ENCODE measurements at places on chromosomes 5 and 9.

GRCh38 chr5:125200866-125201373, 454.5 kb upstream of the ZNF608 start:
- DNase-seq, result no peak

DNA sequence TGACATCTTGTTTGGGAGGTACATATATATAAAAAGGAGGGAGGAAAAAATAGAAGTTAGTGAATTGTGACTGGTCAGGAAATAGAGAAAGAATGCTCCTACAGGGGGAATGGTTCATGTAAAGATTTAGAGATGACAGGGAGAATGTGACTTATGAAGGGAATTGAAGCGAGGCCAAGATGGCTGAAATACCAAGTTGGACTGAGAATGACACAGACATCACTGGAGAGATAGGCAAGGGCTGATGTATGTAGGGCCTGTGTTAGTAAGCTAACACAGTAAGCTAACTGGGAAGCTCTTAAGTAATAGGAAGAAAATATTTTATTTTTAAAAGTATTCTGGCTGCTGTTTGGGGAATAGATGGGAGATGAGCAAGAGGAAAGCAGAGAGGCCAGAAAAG, 286.3 kb downstream of the NNT start:
- DNase-seq, result no peak

- DNase-seq, result no peak
Measured at GRCh38 chr9:90433398-90433941, 209.2 kb downstream of the DIRAS2 start.

- DNase-seq, result no peak
Measured at GRCh38 chr9:107694390-107694789, 204.8 kb upstream of the KLF4 start.

DNA sequence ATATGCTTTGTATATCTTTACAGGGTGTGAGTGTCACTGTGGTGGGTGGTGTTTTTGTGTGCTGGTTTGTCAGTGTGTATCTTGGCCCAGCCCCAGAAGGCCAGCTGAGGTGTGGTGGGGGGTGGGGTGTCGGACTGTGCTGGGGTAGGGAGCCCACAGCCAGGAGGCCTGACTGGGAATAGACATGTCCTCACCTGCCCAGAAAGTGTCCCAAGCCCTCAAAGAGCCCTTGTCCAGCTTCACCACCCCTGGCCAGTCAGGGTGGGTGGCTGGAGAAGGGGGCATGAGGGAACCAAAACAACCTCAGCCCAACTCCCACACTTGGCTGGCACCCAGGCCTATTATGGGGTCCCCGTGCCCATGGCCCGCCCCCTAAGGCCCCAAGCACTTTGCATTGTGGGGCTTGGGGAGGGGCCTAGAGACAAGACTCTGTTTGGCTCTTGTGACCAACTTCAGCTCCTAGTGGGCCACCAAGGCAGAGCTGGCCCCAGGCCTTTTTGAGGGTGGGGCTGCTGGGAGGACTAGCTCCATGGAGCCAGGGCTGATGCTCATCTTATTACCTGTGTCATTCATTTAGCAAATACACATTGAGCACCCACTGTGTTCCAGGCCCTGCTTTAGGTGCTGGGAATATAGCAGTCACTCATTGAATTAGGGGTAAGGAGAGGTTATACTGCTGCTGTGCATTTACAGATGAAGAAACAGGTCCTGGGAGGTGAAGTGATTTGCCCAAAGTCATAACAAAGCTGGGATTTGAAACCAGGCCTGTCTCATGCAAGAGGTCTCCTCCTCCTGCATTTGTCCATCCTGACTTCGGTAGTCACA, 56.2 kb upstream of the PSD2 start:
- DNase-seq, result no peak

- no peak for DNase-seq
Measured at GRCh38 chr5:746258-746761, 38.2 kb downstream of the ZDHHC11B start.

DNA sequence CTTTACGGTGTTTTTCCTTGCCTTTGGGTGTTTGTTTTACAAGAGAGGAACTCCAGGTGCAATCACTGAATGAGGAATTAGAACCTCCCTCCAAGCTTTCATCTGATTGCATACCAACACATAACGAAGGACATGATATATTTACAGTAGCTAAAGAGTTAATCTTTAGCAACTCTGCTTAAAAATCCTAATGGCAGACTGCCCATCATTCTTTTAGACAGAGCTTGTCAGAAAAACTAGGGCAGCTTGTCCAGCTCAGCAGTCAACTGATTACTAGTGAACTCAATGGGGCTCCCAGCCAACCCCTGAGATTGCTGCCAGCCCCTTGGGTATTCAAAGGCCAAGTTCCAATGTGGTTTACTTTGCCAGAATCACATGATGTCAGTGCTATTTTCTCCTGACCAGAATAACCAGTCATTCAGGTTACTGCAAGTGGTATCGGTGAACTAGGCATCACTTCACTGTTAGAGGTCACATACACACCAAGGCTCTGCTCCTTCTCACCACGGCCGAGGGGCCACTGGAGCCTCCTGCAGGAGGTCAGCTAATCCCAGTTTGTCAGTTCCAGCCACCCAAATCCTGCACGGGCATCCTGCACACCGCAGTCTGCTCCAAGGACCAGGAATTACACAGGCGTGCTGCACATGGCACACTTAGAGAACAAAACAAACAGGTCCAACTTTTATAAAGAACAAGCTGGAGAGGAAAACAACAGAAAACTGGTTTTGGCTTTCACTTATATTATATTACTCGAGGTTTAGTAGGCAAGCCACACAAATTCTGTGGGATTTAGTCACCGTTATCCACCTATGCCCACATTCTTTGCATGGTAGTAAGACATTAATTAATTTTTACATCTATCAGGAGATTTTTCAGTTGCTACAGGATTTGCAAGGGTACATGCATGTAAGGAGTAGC, 62.5 kb downstream of the NFIB start:
- DNase-seq, result peak; percentile 92

DNA sequence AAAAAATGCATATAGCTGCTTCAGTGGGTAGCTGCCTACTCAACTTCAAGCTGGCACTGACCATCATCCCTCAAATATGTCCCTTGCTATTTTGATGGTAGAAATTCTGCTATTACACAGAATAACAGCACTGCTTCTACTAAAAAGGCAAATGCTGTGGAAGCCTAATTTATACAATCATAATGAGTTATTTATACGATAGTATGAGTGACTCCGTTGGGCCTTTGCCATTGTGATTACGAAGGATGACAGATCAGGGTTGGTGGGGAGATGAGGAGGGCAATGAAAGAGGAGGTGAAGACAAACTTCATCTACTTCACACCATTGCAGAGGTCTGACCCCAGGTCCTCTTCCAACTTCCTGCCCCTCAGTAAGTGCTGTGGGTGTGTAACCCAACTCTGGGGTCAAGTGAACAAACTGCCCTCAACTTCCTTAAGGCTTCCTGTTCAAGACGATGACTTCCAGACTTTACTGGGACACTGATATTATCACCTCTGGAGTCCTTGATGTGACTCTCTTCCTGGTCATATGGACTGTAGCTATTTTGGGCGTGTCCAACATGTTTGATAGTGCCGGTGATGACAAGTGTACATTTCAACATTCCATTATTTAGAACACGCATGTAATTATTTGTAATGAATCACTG, 74.1 kb upstream of the RPS23 start:
- no peak for DNase-seq

- no peak for DNase-seq
Measured at GRCh38 chr5:9582406-9582805, 36.5 kb upstream of the SEMA5A start.

DNA sequence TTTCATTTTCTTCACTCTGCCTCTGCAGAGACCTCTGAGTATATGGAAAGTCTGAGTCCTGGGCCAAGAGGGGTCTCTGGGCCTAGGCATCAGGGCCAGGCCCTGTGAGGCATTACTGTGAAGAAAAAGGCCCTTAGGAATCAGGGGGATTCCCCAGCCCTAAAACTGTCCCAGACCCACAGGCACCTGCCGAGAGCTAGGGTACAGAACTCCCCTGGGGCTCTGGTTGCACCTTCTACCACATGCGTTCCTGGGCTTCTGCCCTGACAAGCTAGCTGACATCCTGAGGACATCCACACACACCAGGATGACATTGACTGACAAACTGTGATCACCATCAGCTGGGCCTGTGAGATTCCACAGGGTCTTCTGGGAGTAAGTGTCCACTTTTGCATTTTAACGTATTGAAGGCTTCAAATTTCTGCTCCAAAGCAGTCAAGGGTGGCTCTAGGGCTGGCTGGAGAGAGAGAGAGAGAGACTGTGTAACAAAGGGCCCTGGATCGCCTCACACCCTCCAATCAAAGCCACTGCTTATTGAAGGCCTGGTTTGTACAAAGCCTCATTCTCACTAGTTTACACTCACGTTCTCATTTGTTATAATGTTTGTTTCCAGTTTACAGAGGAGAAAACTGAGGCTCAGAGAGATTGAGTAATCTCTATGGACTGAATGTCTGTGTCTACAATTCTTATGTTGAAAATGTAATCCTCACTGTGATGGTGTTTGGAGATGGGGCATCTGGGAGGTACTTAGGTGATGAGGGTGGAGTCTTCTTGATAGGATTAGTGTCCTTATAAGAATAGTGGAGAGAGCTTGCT, 45.1 kb downstream of the TGFBI start:
- DNase-seq, result no peak

GRCh38 chr9:128091571-128091970, 23.5 kb downstream of the SLC25A25 start:
- DNase-seq, result no peak

- DNase-seq, result no peak
Measured at GRCh38 chr9:121505903-121506735, 6.5 kb upstream of the GGTA1 start.

DNA sequence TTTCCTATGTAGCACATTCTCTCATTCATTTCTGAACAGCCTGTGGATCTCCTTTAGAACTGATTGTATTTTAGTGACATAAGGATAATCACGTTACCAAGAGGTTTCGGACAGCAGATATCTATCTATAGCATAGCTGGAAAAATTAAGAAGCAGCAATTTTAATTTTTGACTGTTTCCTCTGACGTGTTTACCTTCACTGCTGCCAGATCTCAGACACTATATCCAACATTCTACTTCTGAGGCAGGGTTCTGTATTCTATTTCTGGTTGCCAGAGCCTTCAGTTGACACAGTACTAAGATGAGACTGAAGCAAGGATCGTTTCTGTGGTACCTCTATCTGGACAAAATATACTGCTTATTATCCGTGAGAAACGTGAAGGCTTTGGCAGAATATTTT, at the start of gene EFCAB9:
Gene EFCAB9, plus strand, starts transcription at position 301 of the 400 bp plus-strand sequence. Its CDS starts 1 bp downstream, at position 302.
- no peak for DNase-seq

DNA sequence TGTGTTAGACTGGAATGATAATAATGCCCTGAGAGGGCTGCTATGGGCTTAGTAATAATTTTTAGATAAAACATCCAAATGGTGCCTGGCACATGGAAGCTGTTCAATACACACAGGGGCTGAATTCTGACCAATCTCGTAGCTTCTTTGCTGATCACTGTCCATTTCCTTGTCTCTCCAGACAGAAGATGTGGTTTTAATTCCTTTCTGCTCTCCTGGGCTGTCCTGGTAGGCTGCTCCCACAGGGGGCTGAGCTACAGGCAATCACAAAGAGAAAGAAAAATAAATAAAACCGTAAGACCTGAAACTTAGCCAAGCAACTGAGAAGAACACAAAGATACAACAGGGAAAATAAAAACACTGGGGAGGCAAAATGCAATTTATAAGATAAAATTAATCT, 136.5 kb downstream of the CDK5RAP2 start:
- DNase-seq, result no peak

GRCh38 chr9:106921341-106921899, 58.5 kb downstream of the ZNF462 start:
- peak; percentile 78 for DNase-seq

DNA sequence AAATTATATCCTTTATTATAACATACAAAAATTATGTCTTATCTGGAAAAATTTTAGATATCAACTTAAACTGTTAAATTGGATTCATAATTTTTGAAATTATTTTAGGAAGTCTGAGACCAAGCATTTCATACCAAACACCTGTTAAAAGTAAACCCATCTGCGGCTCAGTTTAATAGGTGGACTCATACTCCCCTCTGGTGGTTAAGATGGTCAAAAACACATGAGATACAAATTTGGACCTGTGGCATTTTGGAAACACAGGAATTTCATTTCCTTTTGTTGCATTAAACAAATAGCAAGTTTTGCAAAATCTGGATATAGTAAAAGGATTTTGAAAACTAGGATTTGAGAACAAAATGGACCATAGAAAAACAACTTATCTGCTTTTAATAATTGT, 53.7 kb downstream of the RGMB start:
- no peak for DNase-seq

DNA sequence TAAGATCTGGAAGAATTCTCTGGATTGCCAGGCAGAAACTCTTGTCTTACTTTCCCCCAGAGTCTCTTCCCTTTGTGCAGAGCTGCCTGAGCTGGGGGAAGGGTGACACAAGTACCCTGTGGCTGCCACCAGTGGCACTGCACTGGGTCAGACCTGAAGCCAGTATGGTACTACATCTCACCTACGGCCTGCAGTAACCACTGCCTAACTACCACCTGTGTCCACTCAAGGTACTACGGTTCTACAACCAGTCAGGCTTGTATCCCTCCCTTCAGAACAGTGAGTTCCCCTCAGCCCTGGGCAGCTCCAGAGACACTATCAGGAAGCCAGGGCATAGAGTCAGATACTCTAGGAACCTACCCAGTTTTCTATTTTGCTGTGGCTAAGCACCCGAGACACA, 212.0 kb upstream of the POU5F2 start:
- no peak for DNase-seq

DNA sequence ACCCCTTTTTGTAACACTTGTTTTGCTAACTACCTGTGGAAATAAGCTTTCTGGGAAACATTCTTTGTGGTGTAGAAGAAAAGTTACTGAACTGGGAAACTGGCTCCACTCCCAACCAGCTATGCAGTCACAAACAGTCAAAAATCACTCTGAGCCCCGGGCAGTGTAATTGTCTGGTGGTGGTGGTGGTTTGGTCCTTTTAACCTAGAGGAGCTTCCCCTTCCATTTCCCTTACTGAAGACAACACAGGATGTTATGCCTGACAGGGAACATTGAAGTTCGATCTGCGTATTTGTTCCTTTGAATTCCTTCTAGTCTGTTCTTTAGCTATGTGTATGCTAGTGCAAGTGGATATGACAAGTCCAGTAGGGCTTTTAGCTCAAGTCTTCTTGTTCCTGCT, 56.8 kb upstream of the TBCA start:
- no peak for DNase-seq

DNA sequence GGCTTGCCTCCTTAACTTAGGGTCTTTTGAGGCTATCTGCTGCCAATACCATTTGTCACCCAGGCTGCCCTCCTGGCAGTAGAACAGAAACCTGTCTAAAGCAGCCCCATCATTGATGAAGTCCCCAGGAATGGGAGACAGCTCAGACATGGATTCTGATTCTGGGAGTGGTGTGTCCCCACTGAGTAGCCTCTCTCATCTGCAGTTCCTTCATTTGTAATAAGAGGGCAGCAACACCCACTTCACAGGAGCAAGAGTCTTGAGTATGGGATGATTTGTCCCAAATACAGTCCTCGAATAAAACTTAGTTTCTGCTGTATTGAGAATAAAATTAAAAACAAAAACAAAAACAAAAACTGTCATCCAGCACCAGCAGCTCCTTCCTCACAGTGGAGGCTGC, 167.6 kb downstream of the ASTN2 start:
- DNase-seq, result no peak

GRCh38 chr9:134698111-134698510, 56.5 kb downstream of the COL5A1 start:
- DNase-seq, result no peak

GRCh38 chr5:83387041-83387440, 84.5 kb upstream of the VCAN start:
- DNase-seq, result no peak

Measured in DMS79 (cell line).